Lower leg skin (tissue), 4 donors: ENCODE measurements at places on chromosomes 1 and 21. TPM values are rescaled to one million over a fixed set of nuclear protein-coding genes. Genes with fewer than 3 reads are reported as not detected.

EXO1 gene
- total RNA-seq: not detected

DNA sequence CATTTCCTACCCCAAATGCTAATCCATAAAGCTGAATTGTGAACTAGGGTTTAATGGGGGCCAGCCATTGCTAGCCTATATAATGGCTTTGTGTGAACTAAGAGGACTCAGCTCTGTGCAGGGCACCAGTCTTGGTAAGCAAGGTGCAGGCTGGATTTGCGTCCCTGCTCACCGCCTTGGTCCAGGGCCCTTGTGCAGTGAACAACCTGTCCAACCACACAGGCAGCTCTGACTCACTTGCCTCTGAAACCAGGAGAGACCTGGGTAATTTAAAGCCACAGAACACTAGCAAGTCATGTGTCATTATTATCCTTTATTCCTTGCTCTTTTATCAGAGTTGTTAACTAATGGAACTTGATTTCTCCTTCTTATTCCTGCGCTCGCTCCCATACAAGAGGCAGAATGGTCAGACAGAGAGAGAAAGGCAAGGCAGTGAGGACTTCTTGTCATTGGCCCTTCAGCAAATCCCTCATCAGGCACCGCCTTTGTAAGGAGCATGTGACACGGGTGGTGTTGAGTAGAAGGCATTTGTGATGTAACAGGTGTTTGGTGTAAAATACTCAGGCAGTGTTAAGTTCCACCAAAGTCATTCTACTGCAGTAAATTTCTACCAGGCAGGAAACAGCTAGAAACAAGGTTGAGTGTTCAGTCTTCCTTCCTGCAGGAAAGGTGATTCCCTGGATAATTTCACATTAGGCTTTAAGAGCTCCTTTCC lies 67.3 kb upstream of the OLIG2 start:
- DNase-seq: no peak

GRCh38 chr1:198201956-198202784 lies 45.4 kb downstream of the NEK7 start:
- no peak for DNase-seq

KTI12 gene
- total RNA-seq: 7.1 TPM

DNA sequence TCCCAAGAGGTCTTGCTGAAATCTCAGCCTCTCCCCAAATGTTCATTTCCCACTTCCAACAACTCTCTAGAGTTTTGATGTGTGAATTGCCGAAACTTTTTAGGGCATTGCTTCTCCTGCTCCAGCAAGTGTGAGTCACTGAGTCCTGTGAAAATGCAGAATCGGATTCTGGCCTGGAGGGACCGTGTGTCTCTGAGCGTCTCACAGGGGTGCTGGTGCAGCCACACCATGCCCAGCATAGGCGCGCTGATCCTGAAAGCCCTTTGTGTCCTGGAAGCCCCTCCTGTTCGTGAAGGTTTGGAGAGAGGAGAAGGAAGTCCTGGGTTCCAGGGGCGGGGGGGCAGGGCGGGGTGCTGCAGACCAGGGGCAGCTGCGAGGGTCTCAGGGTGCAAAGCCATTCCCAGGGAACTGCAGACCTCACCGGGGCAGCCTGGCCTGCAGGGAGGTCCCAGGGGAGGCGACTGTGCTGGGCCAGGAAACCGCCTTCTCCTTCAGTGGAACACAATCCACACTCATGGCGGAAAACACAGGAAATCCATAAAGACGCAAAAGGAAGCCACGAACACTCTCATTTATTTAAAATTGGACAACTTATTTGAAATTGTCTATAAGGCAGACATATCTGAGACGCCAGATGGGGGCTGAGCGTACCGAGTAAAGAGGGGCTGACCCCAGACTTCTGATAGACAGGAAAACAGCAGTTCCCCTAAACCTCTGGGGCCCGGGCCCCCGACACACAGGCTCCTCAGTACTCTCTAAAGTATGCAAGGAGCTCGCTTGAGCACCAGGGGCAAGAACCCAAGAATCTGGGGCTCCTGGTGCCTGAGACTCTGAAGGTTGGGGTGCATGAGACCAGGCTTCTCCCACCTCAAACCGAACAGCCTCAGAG lies 43.5 kb upstream of the ADARB1 start:
- DNase-seq: no peak

DNA sequence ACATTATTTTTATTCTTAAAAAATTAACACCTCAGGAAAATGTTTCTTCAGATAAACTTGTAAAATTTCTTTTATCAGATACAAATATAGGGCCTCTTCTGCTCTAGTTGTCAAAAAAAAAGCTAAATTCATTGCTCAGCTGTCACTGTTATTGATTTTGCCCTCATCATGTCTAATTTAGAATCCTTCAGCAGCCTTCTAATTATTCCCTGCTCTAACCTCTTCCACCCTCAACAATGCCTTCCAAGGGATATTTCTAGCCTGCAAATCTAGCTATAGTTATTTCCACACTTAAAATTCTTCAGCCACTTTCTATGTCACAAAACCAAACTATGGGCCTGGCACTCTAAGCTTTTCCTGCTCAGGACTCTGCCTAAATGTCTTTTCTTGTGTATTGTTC lies 25.2 kb downstream of the PDE4B start:
- no peak for DNase-seq

GRCh38 chr1:153780551-153780950 lies 5.3 kb downstream of the SLC27A3 start:
- no peak for DNase-seq

- DNase-seq: no peak
Measured at GRCh38 chr21:20445971-20446370, 552.2 kb upstream of the NCAM2 start.

RPS6KA1 gene
- 34.1 TPM for total RNA-seq
